Germinal center (tissue), 1 donor: ENCODE measurements at places on chromosomes 11 and 22.

DNA sequence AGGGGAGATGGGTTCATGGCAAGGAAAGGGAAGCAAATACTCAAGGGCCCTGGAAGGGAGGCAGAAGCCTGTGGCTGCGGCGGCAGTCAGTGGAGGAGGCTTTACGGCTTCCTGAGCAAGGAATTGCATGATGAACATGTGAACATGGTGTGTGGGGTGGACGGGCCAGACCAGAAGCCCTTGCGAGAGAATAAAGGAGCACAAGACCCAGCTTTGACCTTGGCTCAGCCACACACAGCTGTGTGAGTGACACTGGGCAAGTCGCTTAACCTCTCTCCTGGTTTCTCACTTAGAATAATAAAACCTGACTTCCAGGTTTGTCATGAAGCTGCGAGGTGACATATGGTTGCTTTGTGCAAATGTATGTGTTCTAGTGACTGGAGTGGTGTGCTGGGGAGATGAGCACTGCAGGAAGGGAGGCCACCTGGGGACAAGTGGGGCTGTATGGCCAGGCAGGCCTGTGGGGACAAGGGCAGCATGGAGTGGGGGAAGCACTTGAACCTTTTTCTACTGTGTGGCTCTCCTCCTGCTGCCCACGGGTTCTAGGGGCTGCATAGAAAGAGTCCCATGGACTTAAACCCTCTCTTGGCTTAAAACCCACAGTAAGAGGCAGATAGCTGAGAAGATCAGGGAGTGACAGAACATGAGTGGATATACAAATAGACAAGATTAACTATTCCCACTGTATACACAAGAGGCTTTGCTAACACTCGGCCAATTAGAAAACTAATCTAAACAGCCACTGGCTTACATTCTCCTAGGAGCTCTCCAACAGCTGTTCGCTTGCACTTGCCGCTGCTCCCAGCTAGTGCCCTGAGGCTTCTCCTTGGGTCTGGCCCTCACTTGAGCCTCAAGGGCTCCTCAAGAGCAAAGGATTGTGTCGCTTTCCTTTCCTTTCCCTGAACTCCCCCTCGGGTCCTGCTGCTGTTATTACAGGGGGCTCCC is 67.3 kb upstream of the CDON start:
- no peak for DNase-seq

DNA sequence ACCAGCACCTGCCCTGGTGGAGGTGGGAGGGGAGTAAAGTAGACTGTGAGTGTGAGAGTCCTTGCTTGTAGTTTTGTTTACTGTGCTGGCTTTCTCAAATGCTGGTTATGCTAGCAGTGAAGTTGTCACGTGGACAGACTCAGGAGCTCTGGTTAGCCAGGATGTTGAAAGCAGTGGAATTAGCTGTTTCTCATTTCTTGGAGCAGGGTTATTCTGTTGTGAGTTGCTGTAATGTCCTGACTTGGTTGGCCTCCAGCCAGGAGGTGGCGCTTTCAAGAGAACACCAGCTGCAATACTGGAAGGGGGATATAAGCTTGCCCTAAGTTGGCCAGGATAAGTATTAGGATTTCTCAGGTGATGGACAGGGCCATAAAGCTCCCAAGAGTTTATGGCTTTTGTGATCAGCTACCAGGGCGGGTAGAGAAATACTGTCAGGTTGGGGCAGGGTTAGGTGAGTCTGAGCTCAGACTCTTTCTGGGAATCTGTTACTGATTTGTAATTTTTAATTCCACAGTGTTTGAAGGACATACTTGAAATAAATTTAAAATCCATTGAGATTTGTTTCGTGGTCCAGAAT is 13.7 kb downstream of the CYP2D6 start:
- no peak for DNase-seq

DNA sequence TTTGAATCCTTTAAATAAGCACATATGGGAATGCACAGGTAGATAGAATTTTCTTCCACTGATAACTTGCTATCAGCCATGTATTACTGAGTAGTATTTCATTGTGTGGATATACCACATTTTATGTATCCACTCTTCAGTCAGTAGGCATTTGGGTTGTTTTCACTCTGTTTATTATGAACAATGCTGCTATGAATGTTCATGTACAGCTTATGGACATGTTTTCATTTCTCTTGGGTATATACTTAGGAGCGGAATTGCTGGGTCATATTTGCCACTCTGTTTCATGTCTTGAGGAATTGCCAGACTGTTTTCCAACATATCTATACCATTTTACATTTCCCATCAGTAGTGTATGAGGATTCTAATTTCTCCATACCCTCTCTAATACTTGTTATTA is 63.8 kb downstream of the ZNRF3 start:
- DNase-seq = no peak

DNA sequence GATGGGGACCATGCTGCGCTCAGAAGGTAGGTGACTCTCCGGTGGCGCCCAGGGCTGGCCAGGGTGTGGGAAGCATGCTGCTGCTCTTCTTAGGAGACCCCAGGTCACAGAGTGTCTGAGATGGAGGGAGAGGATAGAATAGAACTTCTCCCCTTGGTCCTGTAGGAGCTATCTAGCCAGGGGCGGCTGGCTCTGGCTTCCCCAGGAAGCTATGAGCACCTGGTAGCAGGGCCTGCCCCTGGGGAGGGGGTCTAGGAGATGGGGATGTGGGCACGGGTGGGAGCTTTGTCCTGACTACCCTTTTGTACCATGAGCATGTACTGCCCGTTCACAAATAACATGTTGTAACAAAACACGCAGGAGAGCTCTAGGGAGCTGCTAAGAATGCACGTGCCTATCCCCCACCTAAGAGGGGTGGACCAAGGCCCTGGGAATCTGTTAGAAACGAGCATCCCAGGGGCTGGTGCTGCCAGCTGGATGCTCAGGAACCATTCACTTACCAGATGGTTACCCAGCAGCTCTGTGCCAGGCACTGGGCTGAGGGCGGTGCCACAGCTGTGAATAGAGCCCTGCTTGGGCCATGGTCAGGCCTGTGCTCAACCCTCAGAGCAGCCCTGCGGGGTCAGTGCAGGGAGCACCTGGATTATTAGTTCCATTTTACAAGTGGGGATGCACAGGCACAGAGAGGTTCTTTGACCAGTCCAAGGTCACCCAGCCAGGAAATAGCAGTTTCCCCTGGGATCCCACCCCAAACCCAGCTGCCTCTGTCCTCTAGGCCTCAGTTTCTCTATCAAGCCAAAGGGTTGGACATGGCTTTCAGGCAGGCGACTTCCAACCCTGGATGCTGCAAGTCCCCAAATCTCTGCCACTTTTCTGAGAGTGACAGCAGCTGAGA is 2.2 kb downstream of the SLC39A13 start:
- no peak for DNase-seq

- no peak for DNase-seq
These were observed 23.0 kb downstream of the KCNE3 start for GRCh38 chr11:74444173-74444826.

DNA sequence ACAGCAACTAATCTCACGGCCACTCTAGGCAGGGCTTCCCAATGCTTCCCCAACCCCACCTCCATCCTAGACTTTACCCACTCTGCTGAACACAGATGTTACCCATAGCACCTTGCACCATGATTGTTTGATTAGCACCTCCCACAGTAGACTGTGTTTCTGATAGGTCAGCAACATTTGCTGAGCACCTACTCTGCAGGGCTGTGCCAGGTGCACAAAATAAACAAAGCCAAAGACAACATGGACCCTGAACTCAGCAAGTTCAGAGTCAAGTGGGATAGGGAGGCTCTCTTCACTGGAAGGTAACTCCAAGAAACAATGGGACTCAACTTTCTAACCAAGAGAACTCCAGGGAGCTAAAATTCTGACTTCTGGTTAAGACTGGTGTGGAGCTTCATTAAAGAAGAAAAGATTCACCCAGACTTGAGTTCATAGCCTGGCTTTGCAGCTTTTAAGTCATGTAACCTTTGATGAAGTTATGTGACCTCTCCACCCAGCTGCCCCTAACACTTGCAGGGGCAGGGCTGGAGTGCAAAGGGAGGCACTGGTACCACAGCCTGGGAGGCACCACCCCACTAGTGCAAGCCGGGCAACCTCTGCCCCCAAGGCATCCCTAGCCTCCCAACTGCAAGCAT is 6.7 kb upstream of the RTN4RL2 start:
- DNase-seq = no peak

- DNase-seq = no peak
These were observed 33.7 kb downstream of the DAGLA start for GRCh38 chr11:61713906-61714305.

- no peak for DNase-seq
These were observed 50.7 kb upstream of the TTC12 start for GRCh38 chr11:113263458-113264259.

- DNase-seq = no peak
These were observed 97.7 kb downstream of the LARGE2 start for GRCh38 chr11:46020084-46020599.
